Retina (tissue), 1 donor: ENCODE measurements at places on chromosomes 12 and 14.

DNA sequence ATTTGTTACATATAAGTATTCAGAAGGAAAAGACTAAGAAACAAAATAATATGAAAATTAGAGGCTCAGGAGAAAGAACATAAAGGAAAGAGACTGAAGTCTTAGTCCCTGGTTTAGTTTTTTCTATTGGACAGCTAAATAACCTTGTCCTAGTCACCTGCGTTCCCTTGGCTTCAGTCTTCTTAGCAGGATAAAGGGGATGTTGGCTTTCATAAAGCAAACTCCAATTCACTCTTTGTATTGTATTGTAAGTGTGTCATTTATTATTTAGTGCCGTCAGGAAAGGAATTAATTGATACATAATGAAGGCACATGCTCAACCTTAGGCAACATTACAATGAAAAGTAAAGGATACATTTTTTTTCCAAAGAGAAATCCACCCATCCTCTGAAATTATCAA, 190.3 kb upstream of the PPFIA2 start:
- DNase-seq = no peak

- DNase-seq = no peak
These were observed 113.8 kb downstream of the KCNK10 start for GRCh38 chr14:88209273-88209672.

DNA sequence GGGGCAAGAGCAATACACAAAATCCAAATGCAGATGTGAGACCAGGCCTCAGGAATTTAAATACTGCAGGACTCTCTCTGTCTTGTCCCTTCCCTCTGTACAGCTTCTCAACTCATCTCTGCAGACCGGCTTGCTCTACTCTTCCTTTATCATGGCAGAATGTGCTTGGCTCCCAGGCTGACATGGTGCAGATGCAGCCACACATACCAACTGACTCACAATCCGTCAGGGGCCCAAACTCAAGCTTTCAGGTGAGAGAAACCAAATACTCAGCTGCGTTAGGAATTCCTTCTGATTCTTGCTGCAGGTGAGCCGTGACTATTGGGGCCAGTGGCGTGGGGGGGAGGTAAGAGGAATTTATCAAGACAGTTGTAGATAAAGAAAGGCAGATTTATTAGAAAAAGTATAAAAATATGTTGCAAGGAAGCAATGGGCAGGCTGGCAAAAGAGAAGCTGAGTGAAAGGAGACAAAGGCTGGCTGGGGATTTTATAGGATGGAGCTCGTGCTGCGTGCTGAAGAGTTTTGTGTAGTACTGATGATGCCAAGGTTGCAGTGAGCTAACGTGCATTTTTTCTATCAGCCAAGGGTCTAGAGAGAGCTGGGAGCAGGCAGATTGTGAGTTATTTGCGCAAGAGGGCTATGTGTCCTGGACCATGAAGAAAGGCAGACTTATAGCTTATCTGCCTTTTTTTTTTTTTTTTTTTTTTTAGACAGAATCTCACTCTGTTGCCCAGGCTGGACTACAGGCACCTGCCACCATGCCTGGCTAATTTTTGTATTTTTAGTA, 5.0 kb upstream of the LGALS3 start:
- DNase-seq = no peak

GRCh38 chr14:52014601-52015267, 25.4 kb downstream of the RTRAF start:
- peak; percentile 17 for DNase-seq

DNA sequence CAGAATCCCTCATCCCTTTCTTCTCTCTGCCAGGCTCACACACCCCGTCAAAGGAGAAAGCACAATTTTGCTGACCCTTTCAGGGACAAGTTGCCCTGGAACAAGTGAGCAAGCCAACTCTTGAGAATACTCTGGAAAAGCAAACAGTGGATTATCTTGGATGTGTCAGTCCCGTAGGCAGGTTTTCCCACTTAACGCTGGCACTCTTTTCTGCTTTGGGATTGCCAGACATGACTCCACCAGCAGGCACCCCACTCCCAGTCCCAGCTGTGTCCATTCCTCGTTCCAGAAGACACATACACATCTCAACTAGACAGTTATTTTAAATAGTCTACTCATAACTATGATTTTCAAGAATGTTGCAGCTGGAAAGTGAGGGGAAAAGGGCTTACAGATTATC, 145.5 kb upstream of the CDKN3 start:
- no peak for DNase-seq

DNA sequence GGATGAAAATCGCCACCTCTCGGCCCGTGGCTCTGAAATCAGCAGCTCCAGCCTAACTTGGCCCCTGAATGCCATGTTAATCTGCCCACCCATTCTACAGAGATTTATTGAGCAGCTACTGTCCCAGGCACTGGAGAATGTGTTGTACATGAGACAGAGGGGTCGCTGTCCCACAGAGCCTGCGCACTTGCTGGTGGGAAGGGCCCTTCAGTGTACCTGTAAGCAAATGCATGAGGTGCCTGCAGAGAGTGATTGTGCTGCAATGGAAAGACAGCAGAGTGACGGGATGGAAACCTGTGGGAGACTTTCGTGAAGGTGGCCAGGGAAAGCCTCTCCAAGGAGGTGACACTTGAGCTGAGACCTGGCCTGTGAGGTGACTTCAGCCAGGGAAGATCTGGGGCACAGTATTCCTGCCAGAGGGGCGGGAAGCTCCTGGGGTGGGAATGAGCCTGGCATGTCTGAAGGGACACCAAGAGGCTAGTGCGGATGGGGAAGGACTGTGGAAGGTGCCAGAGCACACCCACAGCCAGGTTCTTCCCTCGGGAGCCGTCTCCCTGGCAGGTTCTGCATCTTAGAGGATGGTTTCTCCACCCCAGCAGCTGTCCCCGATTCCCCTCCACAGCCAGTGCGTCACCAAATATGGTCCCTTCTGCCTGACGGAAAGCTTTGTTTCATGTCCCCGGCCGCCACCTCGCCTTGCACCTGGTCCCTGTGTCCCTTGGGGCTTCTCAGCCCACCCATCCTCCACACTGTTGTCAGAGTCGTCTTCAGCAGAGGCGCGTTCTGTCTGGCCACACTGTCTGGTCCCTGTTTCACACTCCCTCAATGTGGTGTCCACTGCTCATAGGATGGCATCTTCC, 8.7 kb downstream of the SMIM41 start:
- DNase-seq = peak; percentile 40
